ENCODE measurements at places on chromosomes 13 and 19. TPM values are rescaled to one million over a fixed set of nuclear protein-coding genes. Genes with fewer than 3 reads are reported as not detected.

DNA sequence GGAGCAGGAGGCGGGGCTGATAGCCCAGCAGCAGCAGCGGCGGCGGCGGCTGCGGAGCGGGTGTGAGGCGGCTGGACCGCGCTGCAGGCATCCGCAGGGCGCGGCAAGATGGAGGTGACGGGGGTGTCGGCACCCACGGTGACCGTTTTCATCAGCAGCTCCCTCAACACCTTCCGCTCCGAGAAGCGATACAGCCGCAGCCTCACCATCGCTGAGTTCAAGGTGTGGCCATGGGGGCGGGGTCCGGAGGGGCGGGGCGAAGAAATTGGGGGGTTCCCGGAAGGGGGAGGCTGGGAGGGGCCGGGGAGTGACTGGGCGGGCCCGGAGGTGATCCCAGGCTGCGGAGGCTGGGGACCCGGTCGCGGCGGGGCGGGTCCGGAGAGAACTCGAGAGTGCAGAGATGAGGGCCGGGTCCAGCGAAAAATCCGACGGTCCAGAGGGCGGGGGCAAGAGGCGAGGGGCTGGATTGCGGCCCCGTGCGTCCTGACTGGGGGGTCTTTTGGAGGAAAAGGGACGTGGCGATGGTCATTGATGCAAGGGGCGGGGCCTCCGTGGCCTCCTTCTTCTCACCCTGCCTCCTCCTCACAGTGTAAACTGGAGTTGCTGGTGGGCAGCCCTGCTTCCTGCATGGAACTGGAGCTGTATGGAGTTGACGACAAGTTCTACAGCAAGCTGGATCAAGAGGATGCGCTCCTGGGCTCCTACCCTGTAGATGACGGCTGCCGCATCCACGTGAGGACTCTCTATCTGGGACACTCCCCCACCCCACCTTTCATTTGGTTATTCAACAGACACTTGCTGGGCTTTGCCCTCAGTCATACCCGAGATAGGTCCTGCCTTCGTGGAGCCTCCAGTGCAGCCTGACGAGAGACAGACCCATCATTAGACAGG lies at the start of gene TBCB:
TSS of gene TBCB (plus strand) at position 16 of the 891 bp plus-strand sequence. CDS start at position 109, 93 bp downstream.
- ATAC-seq: peak; percentile 68

The SEMA6B gene
- not detected for total RNA-seq

- no peak for ATAC-seq
Measured at GRCh38 chr19:28493884-28494283, 719.1 kb downstream of the UQCRFS1 start.

- no peak for ATAC-seq
Measured at GRCh38 chr13:113144255-113144629, 14.2 kb upstream of the PROZ start.

The RFPL4AL1 gene
- not detected for total RNA-seq

The CELF5 gene
- 0.24 TPM for total RNA-seq

DNA sequence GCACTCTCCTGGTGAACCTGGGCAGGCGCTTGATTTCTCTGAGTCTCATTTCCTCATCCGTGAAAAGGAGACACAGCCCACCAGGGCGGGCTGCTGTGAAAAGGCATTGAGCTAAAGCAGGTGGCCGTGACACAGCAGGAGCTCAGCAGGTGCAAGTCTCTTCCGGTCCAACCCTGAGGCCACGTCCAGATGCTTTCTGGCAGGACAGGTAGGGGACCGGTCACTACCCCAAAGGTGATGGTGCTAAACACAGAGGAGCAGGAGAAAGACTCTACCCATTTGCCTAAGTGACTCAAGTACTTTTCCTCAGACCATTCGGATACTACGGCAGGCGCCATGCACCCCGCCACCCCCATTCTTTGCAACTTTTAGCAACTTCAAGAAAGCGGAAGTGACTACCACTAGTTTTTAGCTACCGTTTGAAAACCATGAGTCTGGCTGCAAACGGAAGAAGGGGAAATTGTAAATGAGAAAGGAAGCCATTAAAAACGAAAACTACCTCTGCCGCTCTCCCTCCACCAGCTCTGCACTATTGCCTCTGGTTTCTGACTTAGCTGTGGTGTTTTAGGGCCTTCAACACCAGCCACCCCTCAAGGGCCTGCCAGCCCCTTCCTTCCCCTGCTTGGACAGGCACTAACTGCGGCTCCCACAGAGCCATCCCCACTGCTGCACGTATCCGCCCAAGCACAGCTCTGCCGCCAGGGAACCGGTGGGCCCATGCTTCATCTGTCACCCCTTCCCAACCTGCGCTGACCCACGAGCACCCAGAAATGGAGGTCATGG lies 4.8 kb downstream of the PPP6R1 start:
- ATAC-seq: peak; percentile 22

- ATAC-seq: no peak
Measured at GRCh38 chr13:110332750-110333149, 25.7 kb downstream of the COL4A2 start.

DNA sequence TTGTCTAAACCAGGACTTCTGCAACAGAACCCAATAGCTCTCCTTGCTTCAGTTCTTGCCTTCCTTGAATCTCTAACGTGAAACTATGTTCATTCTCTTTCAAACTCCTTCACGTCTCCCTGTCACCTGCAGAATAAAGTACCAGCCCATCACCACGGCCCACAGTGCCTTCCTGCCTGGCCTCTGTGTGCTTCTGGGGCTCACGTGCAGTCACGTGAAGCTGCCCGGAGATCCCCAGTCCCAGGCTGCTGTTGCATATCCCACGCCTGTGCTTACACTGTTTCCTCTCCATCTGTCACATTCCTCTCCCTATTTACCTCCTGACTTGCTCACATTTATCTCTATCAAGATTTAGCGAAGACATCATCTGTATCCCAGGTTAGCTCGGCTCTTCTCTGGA lies 102.8 kb downstream of the STARD13 start:
- no peak for ATAC-seq

GRCh38 chr19:20078581-20079031 lies 806 bp downstream of the ZNF90 start:
- ATAC-seq: no peak

DNA sequence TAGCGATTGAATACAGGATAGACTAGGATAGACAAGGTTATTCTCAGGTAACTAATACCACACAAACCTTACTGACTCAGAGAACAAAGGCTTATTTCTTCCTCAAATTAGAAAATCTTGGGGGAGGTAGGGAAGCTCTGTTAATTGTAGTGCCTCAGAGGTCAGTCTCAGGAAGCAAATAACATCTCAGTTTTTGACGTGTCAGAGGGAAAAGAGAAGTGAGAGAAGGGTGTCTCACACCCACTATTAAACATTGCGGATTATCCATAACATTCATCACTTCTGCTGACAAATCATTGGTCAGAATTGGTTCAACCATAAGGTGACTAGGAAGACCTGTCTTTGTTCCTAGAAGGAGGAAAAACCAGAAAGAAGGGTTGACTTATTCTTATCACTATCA lies 579.4 kb upstream of the MIR17HG start:
- no peak for ATAC-seq

The SPACA6 gene
- 18.3 TPM for total RNA-seq

GRCh38 chr13:48731957-48732569 lies 78.3 kb downstream of the CYSLTR2 start:
- peak; percentile 67 for ATAC-seq

The LGALS14 gene
- total RNA-seq: 2.2 TPM

The RDH8 gene
- total RNA-seq: not detected

DNA sequence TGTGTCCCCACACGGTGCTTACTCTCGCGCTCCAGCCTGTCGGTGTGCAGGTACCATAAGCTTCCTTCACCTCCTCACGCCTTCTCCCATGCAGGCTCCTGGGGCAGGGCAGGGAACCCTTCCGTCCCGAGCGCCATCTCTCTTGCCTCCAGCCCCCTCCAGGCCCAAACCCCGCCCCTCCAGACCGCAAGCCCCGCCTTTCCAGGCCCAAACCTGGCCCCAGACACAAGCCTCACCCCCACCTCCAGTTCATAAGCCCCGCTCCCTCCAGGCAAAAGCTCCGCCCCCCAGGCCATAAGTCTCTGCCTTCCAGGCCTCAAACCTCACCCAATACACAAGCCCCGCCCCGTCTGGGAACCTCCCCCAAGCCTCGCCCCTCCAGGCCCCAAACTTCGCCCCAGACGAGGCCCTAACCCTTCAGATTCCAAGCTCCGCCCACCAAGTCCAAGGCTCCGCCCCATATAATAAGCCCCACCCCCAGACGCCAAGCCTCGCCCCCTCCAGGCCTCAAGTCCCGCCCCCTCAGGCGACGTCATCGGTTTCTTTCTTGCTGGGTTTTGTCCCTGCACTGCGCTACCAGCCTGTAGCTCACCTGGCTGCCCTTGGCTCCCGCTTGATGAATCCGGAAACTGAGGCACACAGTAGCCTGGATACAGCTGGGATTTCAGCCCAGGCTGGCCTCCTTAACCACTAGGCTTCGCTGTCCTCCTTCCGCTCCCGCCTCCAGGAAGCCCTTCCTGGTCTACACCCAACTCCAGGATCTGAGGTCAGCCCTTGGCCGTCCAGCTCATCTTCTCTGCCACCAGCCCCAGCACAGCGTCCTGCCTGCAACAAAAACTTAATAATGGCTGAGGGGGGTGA lies 16.1 kb downstream of the MKNK2 start:
- peak; percentile 25 for ATAC-seq

GRCh38 chr13:71524613-71525304 lies 342.2 kb downstream of the DACH1 start:
- ATAC-seq: no peak

The TMEM190 gene
- not detected for total RNA-seq

GRCh38 chr19:30450100-30450499 lies 77.9 kb downstream of the ZNF536 start:
- no peak for ATAC-seq

DNA sequence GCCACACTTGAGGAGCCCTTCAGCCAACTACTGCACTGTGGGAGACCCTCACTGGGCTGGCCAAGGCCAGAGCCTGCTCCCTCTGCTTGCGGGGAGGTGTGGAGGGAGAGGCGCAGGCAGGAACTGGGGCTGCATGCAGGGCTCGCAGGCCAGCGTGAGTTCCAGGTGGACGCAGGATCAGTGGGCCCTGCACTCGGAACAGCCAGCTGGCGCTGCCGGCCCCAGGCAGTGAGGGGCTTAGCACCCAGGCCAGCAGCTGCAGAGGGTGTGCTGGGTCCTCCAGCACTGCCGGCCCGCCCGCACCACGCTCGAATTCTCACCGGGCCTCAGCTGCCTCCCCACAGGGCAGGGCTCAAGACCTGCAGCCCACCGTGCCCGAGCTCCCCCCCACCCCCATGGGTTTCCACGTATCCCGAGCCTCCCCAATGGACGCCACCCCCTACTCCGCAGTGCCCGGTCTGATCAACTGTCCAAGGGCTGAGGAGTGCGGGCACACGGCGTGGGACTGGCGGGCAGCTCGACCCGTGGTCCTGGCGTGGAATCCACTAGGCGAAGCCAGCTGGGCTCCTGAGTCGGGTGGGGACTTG lies 1293.8 kb upstream of the PCDH9 start:
- no peak for ATAC-seq

GRCh38 chr19:48874303-48875135 lies 2.3 kb downstream of the PPP1R15A start:
- peak; percentile 6 for ATAC-seq

The RFPL4A gene
- not detected for total RNA-seq

The CDC34 gene
- total RNA-seq: 44.5 TPM

- peak; percentile 2 for ATAC-seq
Measured at GRCh38 chr19:58001895-58002369, 688 bp downstream of the ZNF606 start.

DNA sequence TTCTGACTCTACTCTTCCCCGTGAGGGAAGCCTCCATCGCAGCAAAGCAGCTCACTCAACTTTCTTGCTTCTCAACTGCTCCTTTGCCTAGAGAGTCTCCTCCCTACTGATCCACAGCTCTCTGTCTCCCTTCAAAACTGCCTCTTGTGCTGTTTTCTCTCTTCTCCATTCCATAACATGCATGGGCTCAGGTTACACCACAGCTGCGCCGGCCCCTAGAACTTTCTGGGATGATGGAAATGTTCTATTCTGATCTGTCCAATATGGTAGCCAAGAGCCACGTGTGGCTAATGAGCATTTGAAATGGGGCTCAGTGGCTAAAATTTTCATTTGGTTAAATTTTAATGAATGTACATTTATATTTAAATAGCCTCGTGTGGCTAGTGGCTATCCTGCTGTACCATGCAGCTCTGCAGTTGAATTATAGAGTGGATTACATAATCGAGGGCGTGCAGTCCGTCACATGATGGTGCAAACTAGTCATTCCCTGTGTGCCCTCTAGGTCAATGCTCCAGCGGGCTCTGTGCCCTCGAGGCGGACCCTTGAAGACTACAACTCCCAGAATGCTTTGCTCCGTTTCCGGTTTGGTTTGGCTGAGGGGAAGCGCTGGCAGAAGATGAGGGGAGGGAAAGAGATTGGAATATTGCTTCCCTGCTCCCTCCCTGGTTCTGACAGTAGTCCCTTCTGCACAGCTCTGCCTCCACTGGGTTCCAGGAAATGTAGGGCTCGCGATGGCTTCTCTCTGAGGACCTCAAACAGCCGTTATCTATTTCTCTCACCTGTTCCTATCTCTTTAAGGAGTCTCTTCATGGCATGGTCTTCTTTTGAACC lies 109.8 kb downstream of the CACNA1A start:
- no peak for ATAC-seq

GRCh38 chr19:15293781-15294491 lies 38.4 kb downstream of the BRD4 start:
- ATAC-seq: no peak
